ENCODE measurements at places on chromosomes 3 and 15.

DNA sequence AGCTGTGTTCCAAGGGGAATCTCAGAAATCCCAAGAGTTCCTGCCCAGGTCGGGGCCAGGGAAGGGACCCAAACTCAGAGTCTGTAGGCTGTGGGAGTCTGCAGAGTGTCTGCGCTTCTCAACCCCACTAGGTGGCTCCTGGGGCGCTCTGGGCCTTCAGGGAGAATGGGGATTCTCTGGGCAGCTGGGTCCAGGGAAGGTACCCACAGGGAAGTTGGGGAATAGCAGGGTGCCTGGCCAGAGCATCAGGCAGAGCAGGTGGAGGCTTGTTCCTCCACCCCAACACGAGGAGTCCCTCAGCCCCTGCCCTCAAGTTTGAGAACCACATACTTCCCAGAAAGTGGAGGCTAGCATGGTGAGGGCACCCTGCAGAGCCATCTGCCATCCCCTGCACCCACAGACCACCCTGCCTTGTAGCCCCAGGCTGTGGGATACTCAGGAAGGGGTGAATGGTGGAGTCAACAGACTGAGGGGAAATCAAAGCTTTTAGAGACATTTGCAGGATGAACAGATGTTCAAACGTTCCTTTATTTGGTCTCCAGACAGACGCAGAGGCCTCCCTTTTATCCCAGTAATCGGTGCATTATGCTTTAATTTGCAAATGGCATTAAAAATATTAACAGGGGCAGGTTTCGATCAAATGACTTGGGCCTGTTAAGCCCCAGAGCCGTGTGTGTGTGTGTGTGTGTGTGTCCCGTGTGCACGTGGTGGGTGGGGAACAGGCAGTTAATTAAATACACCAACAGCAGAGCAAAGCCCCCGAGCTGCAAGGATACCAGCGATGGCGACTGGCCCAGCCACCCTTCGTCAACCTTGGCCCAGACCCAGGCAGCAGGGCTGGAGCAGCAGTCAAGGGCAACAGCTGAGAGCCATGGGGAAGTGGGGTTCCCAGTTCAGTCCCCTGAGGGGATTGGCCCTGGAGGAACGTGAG, 57.7 kb downstream of the DNAJB8 start:
- no peak for DNase-seq

DNA sequence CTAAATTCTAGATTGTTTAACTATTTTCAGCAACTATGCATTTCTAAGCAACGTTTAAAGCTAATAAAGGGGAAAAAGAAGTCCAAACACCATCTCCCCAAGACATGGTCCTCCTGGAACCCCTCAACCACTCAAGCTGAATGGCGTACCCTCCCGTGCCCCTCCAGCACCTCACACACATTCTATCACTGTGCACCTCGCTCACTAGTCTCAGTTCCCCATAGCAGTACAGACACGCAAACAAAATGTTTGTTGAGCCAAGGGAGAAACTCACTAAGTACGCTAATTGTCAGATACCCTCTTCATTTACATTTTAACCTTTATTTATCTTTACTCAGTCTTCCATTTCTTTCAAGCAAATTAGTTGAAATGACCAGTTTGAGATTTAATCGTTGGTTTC, 48.8 kb downstream of the ACAP2 start:
- no peak for DNase-seq

- DNase-seq = no peak
Observed at GRCh38 chr3:78338405-78338804, 1298.5 kb downstream of the ROBO2 start.

DNA sequence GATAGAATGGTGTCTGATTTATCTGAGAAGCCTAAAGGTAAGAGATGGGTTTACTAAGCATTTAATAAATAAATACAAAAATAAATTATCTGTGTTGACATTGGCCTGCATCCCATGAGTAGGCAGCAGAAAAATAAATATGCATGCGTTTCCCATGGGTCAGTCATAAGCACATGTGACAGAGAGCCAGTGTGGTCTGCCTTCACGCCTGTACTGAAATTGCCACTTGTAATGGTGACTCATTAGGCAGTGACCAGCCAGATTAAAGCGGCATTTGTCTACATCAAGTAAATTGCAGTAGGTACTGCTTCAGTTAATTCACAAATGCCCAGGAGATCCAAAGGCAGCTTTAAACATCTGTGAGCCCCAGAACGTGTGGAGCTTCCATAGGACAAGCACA, 399.6 kb downstream of the NAALADL2 start:
- no peak for DNase-seq

GRCh38 chr3:74129056-74129455, 485.4 kb downstream of the CNTN3 start:
- no peak for DNase-seq

DNA sequence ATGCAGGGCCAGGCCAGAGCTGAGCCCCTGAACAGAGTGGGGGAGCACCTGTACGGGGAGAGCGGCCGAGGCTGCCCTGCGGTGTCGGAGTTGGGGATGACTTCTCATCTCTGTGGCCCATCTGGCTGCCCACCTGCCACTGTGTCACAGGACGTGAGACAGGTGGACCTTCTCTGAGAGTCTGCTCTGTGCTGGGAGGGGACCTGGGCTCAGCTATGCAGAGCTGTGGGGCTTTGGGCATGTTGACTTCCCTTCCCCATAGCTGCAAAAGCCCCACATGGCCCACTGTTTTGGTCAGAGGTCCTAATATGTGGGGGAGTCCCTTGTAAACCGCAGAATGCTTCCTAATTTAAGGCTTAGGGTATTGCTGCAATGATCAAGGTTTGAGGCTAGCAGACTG, 68.0 kb upstream of the TRPM1 start:
- no peak for DNase-seq

GRCh38 chr3:194977356-194977755, 291.7 kb downstream of the FAM43A start:
- no peak for DNase-seq

DNA sequence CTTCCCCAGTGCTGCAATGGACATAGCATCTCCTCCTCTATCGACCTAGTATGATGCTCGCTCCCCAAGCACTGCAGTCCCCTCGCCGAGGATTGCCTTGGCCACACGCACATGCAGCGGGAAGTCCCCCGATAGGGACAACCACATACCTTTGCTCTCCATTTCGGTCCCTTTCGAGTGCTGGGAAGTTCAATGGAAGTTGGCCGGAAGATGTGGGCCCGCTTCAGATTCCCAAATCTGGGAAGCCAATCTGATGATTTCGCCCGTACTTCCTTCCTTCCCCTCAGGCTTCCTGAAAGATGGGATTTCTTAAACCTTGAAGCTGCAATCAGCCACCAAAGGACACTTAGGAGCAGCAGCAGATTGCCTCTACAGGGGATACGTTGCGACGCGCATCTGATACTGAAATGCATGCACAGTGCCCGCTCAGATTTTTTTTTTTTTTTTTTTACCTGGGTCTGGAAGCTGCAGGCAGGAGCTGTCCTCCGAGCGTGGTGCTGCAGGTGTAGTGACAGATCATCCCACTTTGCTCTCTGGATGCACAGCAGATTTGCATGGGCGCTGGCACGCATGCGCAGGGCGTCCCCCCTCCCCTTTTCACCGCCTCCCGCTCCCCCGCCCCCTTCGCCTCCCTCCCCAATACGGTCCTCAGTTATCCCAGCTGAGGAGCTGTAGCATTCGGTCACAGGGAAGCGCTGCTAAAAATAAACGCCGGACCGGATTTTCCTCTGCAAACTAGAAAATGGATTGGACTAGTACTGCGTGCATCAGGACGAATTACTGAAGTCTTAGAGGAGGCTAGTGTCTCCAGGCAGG, at the start of gene FGF12:
Gene FGF12, minus strand, starts transcription at position 510 of the 816 bp plus-strand sequence.
- no peak for DNase-seq

DNA sequence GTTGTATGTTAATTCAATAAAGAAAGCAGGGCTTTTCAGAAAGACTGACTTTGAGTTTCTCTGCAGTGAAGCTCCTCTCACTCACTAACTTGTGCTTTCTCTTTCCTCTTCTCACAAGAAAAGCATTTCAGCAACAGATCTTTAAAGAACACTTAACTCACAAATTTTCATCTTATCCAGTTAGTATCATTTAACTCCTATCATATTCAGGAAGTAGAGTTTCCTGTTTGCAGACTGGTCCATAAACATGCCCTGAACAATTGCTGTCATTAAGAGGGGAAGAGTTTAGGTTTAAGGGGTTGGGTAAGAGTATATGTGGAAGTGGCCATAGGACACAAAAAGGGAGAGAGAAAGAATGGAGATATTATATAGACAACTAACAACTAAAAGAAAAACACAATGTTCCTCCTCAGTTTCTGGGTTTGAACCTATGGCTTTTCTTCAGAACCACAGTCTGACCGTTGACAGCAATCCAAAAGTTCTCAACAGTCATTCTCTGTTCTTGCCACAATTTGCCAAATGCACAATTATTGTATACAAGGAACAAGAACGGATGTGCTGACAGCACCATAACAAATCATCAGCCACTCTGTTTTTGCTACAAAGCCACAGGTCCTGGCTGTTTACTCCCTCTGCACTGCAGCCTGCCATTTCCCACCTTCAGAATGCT, 63.9 kb downstream of the CHAC1 start:
- DNase-seq = no peak

- no peak for DNase-seq
Observed at GRCh38 chr3:73475717-73476116, 149.0 kb downstream of the PDZRN3 start.

GRCh38 chr15:88529021-88529630, 17.4 kb downstream of the DET1 start:
- DNase-seq = no peak

GRCh38 chr15:38627689-38628277, 63.2 kb upstream of the RASGRP1 start:
- no peak for DNase-seq

- peak; percentile 50 for DNase-seq
Observed at GRCh38 chr3:37163262-37164015, 10.9 kb downstream of the LRRFIP2 start.

- no peak for DNase-seq
Observed at GRCh38 chr15:90763366-90764099, 46.4 kb downstream of the BLM start.

DNA sequence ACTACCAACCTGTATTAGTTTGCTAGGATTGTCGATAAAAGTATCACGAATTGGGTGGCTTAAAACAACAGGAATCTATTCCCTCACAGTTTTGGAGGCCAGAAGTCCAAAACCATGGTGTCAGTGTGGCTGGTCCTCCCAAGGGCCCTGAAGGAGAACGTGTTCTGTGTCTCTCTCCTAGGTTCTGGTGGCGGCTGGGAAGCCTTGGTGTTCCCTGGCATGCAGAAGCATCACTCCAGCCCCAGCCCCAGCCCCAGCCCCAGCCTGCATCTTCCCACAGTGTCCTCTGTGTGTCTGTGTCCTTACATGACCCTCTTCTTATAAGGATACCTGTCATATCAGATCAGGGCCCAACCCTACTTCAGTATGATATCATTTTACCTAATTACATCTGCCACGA, 272.5 kb upstream of the LYSMD4 start:
- DNase-seq = no peak

DNA sequence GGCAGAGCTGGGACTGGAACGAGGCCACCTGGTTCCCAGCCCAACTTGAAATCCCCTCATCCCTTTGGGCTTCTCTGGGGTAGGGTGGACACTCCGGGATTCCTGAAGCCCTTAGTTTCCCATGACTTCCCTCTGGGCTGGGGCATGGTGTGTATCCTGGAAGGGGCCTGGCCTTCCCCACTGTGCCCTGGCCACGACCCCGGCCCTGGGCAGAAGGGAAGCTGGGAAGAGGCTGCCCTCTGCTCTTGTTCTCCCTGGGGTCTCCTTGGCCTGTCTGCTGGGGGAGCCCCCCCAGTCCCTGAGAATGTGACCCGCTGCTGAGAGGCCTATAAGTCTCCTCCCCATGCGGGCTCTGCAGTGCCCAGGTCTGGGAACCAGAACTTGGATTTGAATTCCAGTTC, 104.9 kb downstream of the LINGO1 start:
- DNase-seq = no peak

- DNase-seq = no peak
Observed at GRCh38 chr3:67335813-67336212, 318.6 kb downstream of the SUCLG2 start.

DNA sequence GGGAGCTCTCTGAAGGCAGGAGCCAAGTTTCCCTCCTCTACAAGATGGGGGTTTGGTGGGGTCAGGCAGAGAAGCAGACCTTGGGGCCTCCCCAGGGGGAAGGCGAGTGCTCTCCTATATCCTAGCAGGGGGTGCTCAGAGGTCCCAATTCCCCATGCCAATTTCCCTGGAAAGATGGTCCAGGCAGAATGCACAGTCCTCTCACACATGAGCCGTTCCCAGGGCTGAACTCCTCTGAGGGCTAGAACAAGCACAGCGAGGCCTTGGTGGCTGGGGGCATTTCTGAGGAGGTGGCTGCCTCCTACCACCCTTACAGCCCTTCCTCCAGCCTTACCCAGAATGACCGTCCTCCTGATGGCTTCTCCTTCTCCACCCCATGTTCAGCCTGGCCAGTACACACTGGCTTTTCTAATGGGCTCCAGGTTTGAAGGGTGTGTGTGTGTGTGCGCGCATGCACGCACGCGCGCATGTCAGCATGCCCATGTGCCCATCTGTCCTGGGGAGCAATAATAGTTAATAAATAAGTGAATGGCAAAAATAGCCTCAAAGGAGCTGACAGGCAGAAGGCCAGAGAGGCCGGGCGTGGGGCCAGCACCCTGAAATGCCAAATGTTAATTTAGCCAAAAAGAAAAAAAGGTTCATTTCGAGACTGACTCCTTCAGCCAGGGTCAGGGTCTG, 24.4 kb downstream of the ADCY5 start:
- DNase-seq = no peak

DNA sequence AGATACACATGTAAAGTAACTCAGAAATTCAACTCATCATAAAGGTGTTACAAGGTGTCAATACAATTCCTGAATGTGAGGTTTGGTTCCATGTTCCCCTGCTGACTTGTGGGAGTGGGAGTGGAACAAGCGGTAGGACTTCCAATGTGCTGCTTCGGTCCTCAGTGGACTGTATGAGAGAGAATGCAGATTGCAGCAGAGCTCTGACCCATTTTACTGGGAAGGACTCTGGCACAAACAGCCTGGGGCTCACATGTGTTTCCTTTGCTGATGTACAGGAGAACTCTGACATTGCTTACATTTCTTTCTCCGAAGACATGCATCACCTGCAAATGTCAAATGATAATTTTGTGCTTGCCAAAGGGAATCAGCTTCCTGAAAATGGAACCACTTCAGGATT, 111.5 kb downstream of the UNC13C start:
- DNase-seq = no peak

DNA sequence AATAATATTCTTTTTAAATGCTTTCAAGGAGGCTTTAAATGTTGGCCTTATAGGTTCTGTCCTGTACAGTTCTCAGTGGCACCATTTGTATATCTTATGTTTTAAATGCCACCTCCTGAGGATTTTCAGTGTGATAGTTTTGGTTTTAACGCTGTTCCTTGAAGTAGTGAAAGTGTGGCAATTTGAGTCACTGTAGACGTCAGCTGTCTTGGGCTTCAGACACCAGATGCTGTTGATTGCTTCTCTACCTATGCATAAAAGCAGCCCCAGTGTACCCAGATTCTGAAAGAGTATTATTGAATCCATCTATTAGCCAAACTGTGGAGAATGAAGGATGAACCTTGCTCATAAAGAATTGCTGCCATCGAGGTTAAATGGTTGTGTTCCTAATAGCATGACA, 316.8 kb upstream of the GBE1 start:
- no peak for DNase-seq

GRCh38 chr15:86916671-86917360, 837.1 kb downstream of the AGBL1 start:
- DNase-seq = no peak
